Activated T-cell treated with anti-CD3 and anti-CD28 coated beads for 1 hour (primary cell): ENCODE measurements at places on chromosomes 4 and X.

GRCh38 chrX:48800574-48801279, 1.1 kb upstream of the HDAC6 start:
- no peak for DNase-seq

DNA sequence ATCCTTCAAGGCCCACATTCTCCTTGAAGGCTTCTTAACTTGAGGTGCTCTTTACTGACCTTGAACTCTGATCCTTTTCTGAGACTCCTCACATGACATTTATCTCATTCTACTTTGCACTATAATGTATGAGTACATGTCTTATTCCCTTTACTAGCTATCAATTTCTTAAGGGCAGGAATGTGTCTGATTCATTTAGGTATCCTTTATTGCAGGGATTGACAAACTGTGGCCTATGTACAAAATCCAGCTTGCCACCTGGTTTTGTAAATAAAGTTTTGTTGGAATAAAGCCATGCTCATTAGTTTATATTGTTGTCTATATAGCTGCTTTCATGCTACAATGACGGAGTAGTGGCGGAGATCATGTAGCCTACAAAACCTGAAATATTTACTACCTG, 36.7 kb downstream of the SLC4A4 start:
- no peak for DNase-seq

- no peak for DNase-seq
These were observed 436.5 kb upstream of the FRG1 start for GRCh38 chr4:189504220-189504619.

- DNase-seq: no peak
These were observed 52.8 kb upstream of the ANKRD17 start for GRCh38 chr4:73311428-73311827.

GRCh38 chr4:2441393-2442174, 22.8 kb downstream of the CFAP99 start:
- peak; percentile 56 for DNase-seq
